ENCODE measurements at places on chromosomes 5 and 9. TPM values are rescaled to one million over a fixed set of nuclear protein-coding genes. Genes with fewer than 3 reads are reported as not detected.

Gene COL5A1
- 44.7 TPM for total RNA-seq

Gene SLC34A1
- not detected for total RNA-seq

Gene PCDHGA6
- total RNA-seq = 7.2 TPM

Gene SPINK14
- total RNA-seq = not detected

Gene ARL14EPL
- total RNA-seq = 0.67 TPM

Gene SPINK4
- total RNA-seq = not detected

Measured in vein endothelial cell (primary cell).